Pancreas (tissue), 10 donors: ENCODE measurements at places on chromosomes 4 and X.

DNA sequence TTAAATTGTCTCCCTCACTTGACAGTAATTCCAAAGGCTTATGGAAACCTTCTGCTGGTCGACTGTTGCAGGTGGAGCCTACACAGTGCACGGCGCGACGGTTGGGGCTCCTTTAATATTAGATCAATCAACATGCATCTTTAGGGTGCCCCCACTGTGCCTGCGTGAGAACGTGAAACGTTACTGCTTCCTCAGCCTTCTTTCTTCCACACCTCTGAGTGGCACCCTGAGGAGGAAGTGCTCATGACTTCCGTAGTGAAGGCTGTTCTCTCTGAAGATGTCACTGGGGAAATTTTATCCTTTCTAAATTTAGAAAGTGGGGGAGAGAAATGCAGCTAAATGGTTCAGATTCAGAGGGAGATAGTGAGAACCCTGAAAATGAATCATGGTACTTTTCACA, 184.0 kb upstream of the ZFP42 start:
- no peak for DNase-seq

- no peak for DNase-seq
Observed at GRCh38 chr4:140158365-140159030, 4.5 kb upstream of the MAML3 start.

DNA sequence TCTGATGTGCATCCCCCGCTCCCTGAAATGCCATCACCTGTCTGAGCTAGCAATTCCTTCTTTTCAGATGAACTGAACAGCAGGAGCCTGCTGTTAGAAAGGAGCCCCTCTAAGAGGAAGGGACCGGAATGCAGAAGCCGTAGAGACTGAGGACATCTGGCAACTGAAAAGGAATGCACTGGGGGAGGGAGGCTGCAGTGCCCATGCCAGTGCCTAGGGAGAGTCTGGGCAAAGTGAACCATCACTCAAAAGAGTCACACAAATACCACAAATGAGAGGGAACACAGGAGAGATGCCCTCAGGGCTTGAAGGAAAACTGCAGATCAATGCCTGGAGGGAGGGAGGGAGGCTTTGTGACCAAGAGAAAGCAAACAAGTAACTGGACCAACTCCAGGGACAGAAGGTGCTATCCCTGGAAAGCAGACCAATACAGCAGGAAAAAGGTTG, 93.9 kb upstream of the CBR4 start:
- DNase-seq: no peak

DNA sequence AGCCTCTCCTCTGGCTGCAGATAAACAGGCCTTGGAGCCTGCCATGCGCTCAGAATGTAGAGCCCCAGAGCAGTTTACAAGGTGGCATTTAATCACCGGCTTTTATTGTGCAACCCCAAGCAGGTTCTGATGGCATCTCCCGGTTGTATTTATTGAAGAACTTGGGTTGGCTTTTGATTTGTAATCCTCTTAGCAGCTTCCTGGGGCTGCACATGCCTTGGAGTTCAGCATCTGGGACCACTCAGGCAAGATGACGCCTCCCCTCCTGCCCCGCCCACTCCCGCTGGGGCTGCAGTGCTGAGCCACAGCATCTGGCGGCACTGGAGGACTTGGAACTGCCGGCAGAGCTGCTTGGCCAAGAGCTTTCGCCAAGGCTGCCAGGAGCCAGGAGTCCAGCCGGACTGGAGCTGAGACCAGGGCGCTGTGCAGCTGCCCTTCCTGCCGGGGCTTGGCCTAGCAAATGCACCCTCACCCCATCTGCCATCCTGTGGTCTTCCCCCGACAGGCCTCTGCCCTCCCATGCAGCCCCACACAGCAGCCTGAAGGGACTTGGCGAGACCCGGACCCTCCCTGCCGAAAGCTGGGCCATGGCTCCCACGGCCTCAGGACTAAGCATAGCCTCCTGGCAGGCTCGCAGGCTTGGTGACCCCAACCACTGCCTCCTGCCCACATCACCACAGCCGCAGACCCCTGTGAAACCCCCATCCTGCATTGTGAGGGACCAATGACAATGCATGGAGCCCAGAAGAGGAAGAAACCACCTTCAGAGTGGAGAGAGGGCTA, 5.4 kb downstream of the HTRA3 start:
- no peak for DNase-seq

- no peak for DNase-seq
Observed at GRCh38 chr4:187726485-187726884, 269.1 kb upstream of the ZFP42 start.

GRCh38 chr4:135267148-135267865, 1065.7 kb upstream of the PABPC4L start:
- DNase-seq: no peak

- DNase-seq: no peak
Observed at GRCh38 chr4:14984448-14984847, 17.8 kb upstream of the CPEB2 start.
